ENCODE measurements at places on chromosomes 7 and 10. TPM values are rescaled to one million over a fixed set of nuclear protein-coding genes. Genes with fewer than 3 reads are reported as not detected.

The SDK1 gene
- 6.6 TPM for polyA plus RNA-seq

The BICC1 gene
- 20.8 TPM for polyA plus RNA-seq

The PRSS37 gene
- polyA plus RNA-seq: not detected

The TCAF2 gene
- polyA plus RNA-seq: 1.2 TPM

The PRLHR gene
- 0.01 TPM for polyA plus RNA-seq

The CAV1 gene
- polyA plus RNA-seq: 41.4 TPM

The ZNF3 gene
- 12.7 TPM for polyA plus RNA-seq

The GPC2 gene
- polyA plus RNA-seq: 0.31 TPM

The COPS6 gene
- polyA plus RNA-seq: 123 TPM

The GNG11 gene
- 130 TPM for polyA plus RNA-seq

The KAZALD1 gene
- 3.1 TPM for polyA plus RNA-seq

The TBXAS1 gene
- polyA plus RNA-seq: 15.7 TPM

The TMEM130 gene
- 0.11 TPM for polyA plus RNA-seq

The DYNC1I1 gene
- polyA plus RNA-seq: 1.3 TPM

The C10orf53 gene
- not detected for polyA plus RNA-seq

The CCDC172 gene
- polyA plus RNA-seq: not detected

The WNT16 gene
- not detected for polyA plus RNA-seq

The SLC18A3 gene
- 0.02 TPM for polyA plus RNA-seq

The ANXA8L1 gene
- 0.15 TPM for polyA plus RNA-seq

The ZCCHC24 gene
- polyA plus RNA-seq: 60.8 TPM

The H2BK1 gene
- not detected for polyA plus RNA-seq

The LRRC18 gene
- not detected for polyA plus RNA-seq

The CHRM2 gene
- 0.05 TPM for polyA plus RNA-seq

The MRPS24 gene
- polyA plus RNA-seq: 119 TPM

The PITRM1 gene
- polyA plus RNA-seq: 33.7 TPM

The DIP2C gene
- polyA plus RNA-seq: 15.1 TPM

The LRRD1 gene
- polyA plus RNA-seq: not detected

The IKZF1 gene
- 3.9 TPM for polyA plus RNA-seq

The PLAC9 gene
- 4.7 TPM for polyA plus RNA-seq

The SEMA3C gene
- 16.5 TPM for polyA plus RNA-seq

The HABP2 gene
- not detected for polyA plus RNA-seq

The PTN gene
- polyA plus RNA-seq: 19.0 TPM

The PLEKHS1 gene
- polyA plus RNA-seq: not detected

The LAMB1 gene
- 86.0 TPM for polyA plus RNA-seq

The BHLHA15 gene
- 413 TPM for polyA plus RNA-seq

The MCU gene
- 8.2 TPM for polyA plus RNA-seq

The NKX1-2 gene
- not detected for polyA plus RNA-seq

The CPXM2 gene
- polyA plus RNA-seq: 4.7 TPM

The EGR2 gene
- polyA plus RNA-seq: 10.4 TPM

The PTEN gene
- 106 TPM for polyA plus RNA-seq

The BTBD16 gene
- 0.07 TPM for polyA plus RNA-seq

The CPA2 gene
- polyA plus RNA-seq: 4.2 TPM

The CAPZA2 gene
- 31.4 TPM for polyA plus RNA-seq

The EPO gene
- polyA plus RNA-seq: not detected
